Iris pigment epithelial cell (primary cell): ENCODE measurements at places on chromosomes 3 and 15.

DNA sequence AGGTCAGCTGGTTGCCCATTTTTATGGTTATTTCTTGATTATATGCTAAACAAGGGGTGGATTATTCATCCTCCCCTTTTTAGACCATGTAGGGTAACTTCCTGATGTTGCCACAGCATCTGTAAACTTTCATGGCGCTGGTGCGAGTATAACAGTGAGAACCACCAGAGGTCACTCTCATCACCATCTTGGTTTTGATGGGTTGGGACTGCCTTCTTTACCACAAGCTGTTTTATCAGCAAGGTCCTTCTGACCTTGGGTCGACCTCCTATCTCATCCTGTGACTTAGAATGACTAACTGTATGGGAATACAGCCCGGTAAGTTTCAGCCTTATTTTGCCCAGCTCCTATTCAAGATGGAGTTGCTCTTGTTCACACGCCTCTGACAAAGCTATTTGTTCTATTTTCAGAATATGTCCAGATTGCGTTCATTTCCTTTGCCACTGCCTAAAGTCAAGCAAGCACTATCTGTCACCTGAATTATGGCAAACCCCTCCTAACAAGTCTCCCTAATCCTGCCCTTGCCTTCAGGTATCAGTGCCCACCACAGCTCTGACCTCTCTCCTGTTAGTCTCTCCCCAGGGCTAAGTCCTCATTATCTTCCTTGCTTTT, 308.5 kb downstream of the ROBO2 start:
- peak; percentile 60 for DNase-seq

- DNase-seq: peak; percentile 41
These were observed 45.2 kb downstream of the CMC1 start for GRCh38 chr3:28286595-28286994.

DNA sequence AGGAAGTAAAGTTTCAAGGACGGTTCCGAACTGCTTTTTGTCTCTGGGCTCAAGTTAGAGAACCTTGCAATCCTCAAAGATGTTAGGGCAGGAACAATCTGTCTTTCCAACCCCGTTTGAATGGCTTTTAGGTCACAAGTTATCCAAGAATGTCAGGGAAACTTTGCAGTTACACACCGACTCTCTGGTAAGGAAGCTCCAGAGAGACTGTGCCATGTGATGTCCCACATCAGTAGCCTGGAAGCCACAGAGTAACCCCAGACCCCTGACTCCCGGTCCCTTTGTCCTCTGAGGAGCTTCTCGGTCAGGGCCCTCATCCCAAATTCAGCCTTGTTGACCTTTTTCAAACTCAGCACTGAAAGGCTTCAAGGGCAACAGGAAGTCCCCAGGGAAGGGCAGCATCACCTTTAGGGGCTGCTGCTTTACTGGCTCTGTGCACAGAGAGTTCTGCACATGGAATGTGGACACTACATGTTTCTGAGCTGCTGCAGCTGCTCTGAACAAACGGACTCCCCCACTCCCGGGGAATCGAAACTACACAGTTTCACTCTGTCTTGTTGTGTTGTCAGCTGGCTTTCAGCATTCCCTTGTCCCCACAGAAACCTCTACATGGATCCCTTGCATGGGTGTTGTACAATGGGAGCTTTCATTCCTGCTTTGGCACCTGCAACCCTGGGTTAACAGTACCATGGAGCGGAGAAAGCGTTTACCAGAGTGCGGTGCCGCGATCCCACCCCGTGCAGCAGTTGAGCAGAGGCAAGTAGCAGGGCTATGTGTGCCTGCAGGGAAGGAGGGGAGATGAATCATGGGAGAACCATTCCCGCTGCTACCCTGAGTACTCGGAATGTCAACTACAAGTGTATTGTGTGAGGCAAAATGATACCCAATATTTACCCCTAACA, 408.2 kb upstream of the THBS1 start:
- peak; percentile 59 for DNase-seq

GRCh38 chr15:73915082-73915481, 11.2 kb upstream of the LOXL1 start:
- peak; percentile 36 for DNase-seq

DNA sequence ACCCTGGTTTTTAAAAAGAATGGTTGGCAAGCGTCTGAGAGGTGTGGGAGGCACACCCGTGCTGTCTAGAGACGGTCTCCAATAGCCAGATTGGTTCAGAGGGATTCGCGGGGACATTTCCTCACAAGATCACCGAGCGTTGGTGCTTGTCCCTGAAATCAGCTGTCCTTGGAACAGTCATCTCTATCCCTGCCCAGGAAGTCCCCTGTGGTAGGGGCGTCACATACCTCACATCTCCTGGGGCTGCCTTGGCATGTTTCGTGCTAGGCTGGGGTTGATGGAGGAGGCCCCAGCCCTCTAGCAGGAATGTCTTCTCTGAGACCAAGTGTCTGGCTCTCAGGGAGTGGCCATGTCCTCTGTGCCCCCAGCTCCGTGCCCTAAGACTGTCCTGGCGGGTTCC, 6.8 kb downstream of the FBLN2 start:
- no peak for DNase-seq

DNA sequence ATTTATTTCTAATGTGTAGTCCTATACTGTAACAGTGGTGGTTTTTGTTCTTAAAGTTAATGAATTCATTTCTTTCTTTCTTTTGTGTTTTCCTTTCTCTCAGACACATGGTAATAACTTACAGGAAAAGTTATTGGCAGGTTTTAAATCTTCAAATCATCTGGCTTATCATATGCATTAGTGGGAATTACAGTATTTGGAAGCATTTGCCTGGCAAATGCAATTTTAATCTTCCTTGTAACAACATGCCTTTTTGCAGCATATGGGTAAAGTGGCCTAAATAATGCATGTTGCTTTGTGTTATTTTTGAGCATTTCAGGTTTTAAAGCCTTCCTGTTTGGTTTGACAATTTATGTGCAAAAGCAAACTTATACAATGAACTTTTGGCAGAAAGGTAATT, 66.8 kb downstream of the GALK2 start:
- no peak for DNase-seq

GRCh38 chr3:49120438-49121131, at the start of gene USP19:
Gene USP19, minus strand, starts transcription at chr3:49120823. Its CDS starts 1,678 bp downstream, at chr3:49119145.
- peak; percentile 93 for DNase-seq

GRCh38 chr3:50137531-50137930, 17.6 kb upstream of the SEMA3F start:
- DNase-seq: no peak

GRCh38 chr3:46538803-46539442, 27.2 kb downstream of the LRRC2 start:
- peak; percentile 60 for DNase-seq

- DNase-seq: no peak
These were observed 38.1 kb downstream of the TRAK1 start for GRCh38 chr3:42129014-42129953.

DNA sequence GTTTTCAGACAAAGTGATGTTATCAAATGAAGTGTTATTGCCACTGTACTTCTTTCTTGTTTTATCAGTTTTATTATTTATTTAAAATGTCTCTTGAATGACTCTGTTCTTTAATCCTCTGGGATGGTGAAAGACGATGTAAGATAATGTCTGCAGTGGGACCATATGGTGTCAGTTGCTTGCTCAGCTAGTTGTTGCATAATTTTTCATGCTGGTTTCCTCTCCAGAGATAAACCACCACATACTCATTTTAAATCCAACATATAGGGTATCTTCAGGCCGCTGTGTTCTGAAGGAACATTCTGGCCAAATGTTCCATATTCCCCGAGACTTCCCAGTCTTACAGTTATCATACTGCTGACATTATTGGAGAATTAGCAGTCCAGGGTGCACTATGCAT, 75.9 kb downstream of the GABRG3 start:
- DNase-seq: no peak

DNA sequence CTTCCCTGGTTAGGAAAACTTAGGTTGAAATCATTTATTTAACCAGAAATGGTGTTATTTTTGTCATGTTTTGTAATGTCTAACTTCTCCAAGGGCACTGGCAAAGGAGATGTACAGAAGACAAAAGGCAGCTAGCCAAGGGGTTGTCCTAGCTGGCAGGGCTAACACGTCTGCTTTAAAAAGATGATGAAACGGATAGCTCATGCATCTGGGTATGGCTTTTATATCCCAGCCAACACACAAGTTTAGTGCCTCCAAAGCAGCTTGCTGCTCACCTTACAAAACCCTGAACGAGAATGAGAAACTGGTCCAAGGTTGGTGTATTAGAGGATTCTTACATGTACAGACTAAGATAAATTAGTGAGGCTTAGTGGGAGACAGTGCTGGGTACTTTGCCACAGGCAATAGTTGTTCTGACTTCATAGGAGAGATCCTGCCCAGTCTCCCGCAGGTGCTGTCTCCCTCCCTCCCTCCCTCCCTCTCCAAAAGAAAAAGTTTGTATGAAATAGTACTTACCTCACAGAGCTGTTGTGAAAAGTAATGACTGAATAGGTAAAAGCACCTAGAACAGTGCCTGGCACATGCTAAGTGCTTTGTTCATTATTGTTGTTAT, 47.8 kb downstream of the KCNMB2 start:
- no peak for DNase-seq

DNA sequence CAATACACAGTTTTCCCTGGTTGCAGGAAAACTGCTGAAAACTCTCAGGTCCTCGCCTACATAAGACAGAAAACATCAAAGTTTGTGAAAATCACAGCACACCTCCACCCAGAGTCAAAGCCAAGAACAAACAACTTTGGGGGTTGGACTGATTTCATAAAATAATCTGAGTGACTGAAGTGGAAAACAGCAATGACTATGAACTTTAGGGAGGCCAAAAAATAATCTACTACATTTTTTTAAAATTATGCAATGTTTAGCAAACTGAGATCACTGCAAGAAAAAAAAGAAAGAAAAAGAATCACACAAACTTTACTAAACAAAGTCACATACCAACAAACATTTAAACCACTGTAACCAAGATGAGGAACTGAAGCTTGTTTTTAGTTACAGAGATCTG, 15.9 kb upstream of the FOXP1 start:
- peak; percentile 58 for DNase-seq

DNA sequence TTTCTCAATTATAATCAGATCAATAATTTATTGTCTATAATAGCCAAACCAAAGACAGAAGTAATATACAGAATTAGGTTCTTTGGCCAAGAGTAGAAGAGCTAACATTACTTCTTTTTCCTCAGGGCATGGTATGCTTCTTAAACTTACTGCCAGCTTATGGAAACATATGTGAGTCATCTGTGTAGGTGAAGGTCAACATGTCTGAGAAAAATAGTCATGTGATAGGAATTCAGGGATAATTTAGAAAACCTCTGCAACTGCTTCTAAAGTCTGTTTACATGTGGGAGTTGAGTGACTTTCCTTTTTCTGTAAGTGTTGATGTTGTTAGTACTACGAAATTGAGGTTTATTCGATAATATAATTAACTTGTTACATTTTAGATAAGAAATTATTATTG, 19.2 kb upstream of the MAP6D1 start:
- DNase-seq: peak; percentile 89

DNA sequence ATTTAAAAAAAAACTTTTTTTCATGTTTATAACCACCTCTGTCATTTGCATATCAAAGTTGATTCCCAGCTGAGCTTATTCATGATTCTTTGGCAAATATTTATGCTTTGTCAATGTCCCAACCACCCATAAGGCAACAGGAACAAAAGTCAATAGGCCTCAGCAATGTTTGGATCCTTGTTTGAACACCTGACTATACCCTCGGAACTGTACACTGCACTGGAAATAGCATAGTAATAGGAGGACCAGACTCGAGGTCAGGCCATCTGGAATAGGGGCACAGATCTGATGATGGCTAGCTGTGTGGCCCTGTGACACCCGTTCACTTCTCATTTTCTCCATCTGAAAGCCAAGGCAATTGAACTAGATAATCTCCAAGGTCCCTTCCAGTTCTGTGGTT, 301.7 kb upstream of the ATP11B start:
- DNase-seq: no peak

GRCh38 chr15:93861956-93862741, 369.2 kb upstream of the MCTP2 start:
- no peak for DNase-seq

DNA sequence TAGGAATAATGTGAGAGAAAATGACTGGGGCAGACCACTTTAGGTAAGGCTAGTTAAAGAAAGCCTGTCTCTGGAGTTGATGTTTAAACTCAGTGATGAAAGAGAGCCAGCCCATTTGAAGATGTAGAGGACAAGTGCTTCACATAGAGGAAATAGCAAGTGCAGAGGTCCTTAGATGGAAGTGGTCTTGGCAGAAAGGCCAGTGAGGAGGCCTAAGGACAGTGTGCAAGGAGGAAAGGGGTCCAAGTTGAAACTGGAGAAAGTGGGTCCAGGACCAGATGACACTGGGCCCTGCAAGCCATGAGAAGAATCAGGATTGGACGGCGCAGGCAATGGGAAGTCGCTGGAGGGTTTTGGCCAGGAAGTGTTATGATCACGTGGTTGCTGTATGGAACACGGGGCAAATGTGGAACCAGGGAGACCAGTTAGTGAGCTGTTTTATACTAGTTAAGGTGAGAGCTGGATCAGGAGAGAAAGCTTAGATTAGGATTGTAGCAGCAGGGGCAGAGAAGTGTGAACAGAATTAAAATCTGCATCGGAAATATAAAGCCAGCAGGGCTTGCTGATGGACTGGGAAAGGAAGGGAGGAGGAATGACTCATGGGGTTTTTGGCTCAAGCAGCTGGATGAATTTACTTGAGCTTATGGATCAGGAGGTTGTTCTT, 48.0 kb upstream of the SCAANT1 start:
- DNase-seq: peak; percentile 87

DNA sequence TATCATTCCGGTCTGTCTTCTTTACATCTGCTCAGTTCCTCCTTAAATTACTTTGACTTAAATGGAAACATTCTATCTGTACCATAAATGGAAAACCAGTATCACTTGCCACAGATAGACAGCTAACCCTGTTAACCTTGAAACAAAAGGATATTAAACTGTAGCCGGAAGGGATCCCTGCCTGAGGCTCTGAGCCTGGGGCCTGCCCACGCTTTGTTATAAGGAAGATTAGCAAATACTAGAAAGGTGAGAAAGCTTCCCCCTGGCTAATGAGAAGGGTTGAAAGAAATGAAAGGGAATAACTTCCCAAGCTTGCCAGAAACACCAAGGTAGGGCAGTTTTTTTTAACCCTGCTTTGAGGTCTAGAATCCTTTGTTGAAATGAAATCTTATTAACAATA, 927.6 kb downstream of the FHIT start:
- no peak for DNase-seq

DNA sequence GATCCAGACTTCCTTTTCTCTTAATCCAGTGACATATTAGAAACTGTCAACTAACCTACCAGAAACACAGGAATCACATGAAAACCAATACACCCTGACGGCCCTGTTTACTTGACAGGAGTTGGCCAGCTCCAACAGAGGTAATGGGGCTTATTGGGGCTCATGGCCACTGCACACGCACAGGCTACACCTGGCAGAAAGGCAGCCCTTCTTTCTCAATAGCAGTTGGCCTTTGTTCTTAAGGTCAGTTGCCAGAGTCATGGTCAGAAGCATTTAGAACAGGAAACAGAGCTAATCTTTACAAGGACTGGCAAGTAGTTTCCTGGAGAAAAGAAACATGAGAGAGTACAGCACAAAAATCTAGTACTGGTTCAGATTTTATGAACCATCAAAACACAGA, 181.8 kb downstream of the MAGI1 start:
- DNase-seq: no peak
